ENCODE measurements at places on chromosomes 11 and 22. TPM values are rescaled to one million over a fixed set of nuclear protein-coding genes. Genes with fewer than 3 reads are reported as not detected.

The MPEG1 gene
- 13.0 TPM for polyA plus RNA-seq

The CNIH2 gene
- polyA plus RNA-seq: 3.9 TPM

The NXPE4 gene
- not detected for polyA plus RNA-seq

The BTG4 gene
- 0.43 TPM for polyA plus RNA-seq

The IRAG1 gene
- polyA plus RNA-seq: 17.8 TPM

The CHORDC1 gene
- 55.6 TPM for polyA plus RNA-seq

The ALDH3B1 gene
- polyA plus RNA-seq: 12.6 TPM

GRCh38 chr11:118325283-118325682 is 17.2 kb downstream of the CD3D start:
- no peak for DNase-seq

DNA sequence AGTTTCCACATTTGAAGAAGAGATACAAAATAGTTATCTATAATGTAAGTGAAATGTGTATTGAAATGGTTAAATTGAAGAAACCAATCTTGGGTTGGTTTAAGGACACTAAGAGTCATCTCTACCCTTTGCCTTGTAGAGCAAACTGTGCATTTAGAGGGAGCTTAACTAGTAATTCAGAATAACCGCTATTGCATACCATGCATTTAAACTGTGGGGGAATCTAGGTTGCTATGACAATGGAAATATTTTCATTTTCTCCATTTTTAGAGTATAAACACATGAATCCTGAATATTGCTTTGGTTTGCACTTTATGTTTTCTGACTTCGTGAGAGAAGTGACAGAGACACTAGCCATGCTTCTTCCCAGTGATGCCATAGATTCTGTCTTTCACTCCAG is 39.7 kb downstream of the FAT3 start:
- DNase-seq: no peak

DNA sequence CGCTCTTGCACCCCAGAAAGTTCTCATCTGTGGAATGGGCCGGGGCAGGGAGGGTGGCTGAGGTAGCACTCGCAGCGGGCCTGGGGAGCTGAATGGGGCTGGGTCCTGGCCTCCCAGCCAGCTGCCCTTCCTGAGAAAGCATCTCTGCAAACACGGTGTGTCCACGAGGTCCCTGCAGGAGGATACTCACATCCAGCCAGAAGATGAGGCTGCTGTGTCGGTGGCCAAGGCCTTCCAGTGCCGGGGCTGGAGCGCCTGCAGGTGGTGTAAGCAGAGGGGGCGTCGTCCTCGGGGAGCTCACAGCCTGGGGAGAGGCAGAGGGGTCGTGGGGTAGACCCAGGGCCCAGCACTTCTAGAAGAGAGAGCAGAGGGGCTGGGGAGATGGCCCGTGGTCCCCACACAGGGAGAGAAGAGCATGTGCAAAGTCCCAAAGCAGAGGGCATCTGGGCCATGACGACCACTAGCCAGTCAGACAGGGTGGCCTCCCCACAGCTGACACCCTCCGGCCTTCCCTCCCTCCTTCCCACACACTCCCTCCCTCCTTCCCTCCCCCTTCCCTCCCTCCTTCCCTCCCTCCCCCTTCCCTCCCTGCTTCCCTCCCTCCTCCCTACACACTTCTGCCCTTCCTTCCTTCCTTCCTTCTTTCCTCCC is 97.9 kb downstream of the WNT7B start:
- no peak for DNase-seq

DNA sequence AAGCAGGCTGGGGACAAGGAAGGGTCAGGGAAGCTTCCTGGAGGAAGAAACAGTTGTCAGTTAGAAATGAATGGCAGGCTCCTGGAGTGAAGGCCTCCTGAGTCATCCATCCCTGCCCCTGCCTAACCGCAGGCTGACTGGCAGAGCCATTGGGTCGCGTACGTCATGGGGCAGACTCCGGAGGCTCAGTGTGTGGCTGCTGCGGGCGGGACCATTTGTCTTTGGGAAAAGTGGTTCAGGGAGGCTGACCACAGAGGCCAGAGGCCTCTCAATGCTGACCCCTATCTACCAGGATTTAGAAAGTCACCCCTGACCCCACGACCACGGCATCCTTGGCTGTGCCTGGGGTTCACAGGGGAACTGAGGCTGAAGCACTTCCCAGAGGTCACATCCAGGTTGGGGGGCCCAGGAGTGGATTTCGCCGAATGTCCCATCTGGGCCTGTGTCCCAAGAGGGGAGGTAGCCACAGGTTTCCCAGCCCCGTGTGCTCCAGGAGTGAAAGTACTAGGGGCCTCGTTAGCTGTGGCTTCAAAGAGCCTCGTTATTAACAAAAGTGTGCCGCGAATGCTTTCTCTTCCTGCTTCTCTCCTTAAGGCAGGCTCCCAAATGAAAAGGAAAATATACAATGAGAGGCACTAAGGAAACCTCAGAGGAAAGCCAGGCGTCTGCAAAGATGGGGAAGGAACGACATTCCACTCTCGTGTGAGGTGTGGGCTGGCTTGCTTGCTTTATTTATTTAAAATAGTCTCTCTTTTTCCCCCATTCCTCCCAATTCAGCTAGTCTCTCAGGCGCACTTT is 58.9 kb downstream of the FLRT1 start:
- no peak for DNase-seq

DNA sequence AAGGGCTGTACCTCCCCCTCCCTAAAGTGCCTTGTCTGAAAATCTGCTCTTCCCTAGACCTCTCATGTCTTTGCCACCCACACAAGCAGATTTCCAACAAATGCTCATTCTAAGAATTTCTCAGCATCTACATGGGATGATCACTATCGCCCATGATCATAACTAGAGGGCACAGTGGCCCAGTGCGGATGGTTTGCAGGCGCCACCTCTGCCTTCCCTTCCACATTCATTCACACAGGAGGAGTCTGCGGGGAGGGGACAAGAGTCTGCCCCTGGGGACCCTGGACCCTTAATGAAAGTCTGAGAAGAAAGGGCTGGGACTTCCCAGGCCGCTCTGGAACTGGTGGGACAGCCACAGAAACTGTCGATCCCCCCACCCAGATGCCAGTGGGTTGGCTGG is 28.9 kb downstream of the KCTD17 start:
- DNase-seq: no peak

GRCh38 chr11:10263929-10264328 is 30.1 kb downstream of the SBF2 start:
- no peak for DNase-seq

Data from left lung (tissue), 14 donors.